ENCODE measurements at places on chromosomes 7 and 10.

DNA sequence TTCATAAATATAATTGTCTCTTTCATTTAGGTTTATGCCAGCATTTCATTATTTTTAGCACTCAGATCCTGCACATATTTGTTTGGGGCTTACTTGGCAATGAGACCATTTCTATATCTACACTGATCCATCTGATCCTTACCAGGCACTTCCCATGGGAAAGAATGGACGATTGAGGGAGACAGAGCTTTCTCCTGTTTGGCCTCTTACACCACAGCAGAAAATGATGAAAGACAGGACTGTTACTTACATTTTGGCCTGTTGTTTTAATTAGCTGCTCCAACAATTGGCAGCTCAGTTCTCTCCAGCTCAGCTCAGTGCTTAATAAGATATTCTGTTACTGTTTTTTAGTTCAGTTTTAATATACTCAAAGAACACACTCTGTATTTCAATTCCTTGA is 77.6 kb upstream of the RSU1 start:
- no peak for DNase-seq

- no peak for DNase-seq
Observed at GRCh38 chr10:71644307-71645180, 75.0 kb downstream of the C10orf105 start.

- DNase-seq: no peak
Observed at GRCh38 chr7:47600199-47601118, 18.5 kb upstream of the TNS3 start.

DNA sequence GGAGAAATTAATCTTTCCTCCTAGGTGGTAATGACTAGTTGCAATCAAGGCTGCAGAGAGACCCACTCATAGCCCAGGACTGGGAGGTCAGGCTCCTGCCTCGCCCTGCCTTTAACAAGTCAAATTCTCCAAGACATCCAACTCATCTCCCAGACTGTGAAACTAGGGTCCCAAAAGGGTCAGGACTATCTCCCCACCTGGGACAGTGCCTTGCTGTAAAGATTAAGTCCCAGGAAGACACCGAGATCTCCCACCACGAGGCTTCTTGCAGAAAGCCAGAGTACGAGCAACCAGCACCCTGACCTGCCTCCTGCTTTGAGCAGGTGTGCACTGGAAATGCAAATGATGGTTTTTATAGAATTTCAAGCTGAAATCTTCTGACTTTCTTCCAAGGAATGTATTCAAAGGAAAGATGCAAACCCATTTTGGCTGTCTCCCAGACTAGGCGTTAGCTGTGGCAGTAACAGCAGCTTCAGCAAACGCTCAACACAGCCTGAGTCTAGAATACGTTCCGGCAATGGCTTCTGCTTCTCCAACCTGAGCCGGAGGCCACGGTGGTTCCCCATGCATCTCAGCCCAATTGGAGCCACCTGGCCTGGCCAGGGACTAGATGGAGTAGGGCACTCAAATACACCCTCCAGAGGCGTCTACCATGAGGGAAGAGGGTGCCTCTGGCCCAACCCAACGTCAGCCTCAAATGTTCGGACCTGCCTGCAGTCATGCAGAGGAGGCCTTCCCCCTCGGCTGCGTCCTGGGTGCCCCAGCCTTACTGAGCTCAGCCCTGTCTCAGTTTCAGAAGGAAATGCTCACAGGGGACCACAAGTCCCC is 170.4 kb downstream of the PRKAG2 start:
- DNase-seq: no peak

GRCh38 chr7:92427193-92427592 is 20.1 kb upstream of the GATAD1 start:
- no peak for DNase-seq

DNA sequence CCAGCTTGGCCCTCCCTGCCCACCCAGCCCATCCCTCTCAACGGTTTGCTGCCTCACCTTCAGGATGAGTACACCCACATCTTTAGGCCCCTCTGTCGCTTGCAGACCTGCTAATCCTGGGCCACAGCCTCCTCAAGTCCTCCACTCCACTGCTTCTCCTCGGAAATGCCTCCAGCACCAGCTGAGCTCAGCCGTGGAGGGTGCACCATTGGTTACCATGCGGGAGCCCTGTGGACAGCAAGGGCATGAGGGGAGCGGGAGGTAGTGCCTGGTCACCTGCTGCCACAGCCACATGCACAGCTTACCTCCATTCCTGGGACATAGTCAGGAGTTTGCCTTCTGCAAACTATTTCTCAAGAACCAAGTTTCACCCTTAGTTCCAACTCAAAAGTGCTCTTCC is 286.3 kb upstream of the ZMIZ1 start:
- DNase-seq: no peak

GRCh38 chr7:115058726-115059125 is 136.8 kb downstream of the MDFIC start:
- no peak for DNase-seq

- DNase-seq: peak; percentile 96
Observed at GRCh38 chr7:2732959-2733584, 45.1 kb downstream of the AMZ1 start.

DNA sequence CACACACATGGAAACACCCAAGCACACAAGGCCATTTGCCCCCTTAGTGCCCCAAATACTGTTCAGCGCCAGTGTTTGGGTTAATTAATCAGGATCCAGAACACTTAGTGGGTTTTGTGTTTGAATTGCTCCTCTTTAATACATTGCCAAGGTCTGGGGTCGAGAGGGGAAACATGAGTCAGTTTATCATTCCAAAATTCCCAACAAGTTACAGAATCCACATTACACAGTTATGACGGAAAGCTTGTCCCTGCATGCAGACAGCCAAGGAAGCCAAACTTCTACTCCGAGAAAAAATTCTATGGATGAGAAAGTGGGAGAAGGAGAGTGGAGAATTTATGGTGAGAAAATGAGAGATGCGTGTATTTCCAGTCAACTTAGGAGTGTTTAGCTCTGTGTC is 189.0 kb downstream of the NPSR1 start:
- DNase-seq: no peak

GRCh38 chr7:24755541-24756407 is 1.5 kb downstream of the GSDME start:
- no peak for DNase-seq

GRCh38 chr7:192701-193480 is 520 bp downstream of the FAM20C start:
- no peak for DNase-seq

DNA sequence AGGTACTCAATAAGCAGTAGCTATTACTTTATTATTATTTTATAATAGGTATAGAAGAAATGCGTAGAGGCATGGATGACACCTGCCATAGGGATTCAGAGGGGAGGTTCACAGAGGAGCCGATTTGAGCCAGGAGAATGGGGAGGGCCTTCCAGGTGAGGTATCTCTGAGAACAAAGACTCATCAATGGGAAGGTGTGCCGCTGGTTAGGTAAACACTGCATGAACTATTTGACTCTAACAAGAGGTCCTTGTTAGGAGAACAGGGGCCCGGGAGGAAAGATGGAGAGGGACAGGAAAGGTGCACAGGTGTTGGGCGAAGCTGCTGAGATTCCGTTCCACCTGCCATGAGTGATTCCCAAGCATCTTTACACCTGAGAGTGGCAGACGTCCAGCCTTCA is 41.8 kb upstream of the TMEM273 start:
- DNase-seq: no peak

DNA sequence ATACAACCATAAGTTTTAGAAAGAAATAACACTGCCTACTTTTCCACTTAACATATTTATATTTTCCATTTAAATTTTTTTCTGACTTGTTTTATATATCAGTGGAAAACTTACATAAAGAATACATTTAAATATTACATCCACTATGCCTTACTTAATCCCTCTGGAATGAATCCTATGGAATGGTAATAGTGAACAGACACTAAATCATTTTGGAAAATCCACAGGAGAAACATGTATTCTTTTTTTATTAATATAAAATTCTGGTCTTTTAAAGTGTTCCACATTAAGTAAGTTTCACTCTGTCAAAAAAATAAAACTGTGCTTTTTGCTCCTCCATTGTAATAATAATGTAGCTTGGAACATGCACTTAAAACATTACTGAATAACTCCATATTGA is 236.8 kb upstream of the LRRN3 start:
- DNase-seq: no peak

DNA sequence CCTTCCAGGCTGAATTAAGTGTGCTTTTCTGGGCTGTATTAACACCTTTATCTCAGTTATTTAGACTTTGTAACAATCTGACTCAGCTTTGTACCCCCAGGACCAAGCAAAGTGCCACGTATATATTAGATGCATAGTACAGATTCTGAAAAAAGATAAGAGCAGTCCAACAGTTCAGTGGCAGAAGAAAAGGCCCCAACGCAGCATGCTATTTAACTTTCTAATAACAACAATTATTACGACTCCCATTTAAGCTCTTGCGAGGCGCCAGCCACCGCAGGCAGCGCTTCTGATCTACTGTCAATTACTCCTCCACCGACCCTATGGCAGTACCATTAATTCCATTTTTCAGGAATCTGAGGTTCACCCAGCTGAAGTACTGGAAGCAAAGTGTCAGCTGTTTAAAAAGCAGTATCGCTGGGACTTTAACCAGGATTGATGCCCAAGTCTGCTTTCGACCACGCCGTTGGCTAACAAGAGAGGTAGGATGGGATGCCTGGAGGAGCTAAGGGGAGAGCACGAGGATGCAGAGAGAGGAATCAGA is 638 bp downstream of the LIPA start:
- DNase-seq: no peak

- no peak for DNase-seq
Observed at GRCh38 chr7:48154792-48155413, 16.4 kb upstream of the ABCA13 start.

- no peak for DNase-seq
Observed at GRCh38 chr10:97584060-97584797, at the start of gene HOGA1. HOGA1 (plus strand) TSS chr10:97584389; CDS start chr10:97584704, 315 bp downstream.

DNA sequence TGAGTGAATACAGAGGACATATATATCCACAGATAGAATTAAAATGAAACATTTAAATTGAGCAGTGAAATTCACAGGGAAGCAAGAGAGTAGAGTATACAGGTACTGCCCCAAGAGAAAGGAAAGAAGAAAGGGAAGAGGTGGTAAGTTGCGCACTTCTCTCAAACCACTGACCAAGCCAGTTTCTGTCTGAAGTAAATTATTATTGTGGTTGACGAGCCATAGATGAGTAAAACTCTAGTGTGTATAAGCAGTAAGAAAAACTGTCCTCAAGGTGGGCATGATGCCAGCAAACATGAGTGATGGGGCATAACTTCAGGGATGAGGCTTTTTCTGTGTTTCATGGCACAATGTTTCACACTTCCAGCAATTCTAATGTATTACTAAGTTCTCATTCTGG is 4.4 kb upstream of the BET1 start:
- DNase-seq: no peak

DNA sequence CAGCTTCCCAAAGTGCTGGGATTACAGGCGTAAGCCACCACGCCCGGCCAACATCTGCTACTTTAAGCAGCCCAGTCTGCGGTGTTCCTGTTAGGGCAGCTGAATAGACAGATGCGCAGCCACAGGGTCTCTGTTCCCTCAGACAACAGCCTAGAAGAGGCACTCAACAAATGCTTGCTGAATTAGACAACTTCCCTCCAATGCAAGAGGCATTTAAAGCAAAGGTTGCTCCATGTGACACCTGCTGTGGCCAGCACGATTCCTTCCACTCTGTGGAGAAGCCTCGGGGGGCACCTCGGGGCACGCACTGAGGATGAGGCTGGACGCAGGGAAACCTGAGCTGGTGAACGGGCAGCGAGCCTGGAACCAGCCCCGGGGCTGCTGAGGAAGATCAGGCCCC is 237.8 kb downstream of the MAD1L1 start:
- DNase-seq: no peak

GRCh38 chr10:12814166-12814565 is 187.3 kb downstream of the CCDC3 start:
- DNase-seq: no peak

GRCh38 chr10:116886772-116887171 is 37.5 kb downstream of the ENO4 start:
- DNase-seq: no peak

DNA sequence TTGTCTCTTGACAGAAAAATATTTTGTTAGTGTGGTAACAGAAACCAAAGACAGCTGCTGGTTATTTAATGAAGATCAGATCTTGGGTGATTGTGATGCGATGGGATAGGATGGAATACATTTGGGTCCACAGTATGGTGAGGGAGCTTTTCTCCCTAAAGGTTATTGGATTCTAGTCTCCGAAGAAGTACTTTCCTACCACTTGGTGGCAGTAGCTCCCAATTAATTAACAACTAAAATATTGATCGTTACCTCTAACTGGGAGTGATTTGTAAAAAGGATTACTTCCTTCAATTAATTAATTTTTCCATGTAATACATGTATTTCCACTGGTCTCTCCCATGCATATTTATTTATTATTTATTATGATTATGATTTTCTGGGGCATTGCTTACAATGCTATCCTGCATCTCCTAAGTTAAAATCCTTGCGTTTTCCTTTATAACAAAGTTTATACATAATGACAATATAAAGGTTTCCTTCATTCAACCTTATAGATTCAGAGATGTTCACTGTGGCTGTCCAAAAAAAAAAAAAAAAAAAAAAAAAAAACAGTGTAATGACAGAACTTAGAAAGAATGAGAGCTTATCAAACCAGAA is 25.6 kb downstream of the TMEM196 start:
- no peak for DNase-seq

- no peak for DNase-seq
Observed at GRCh38 chr10:125505648-125506047, 177.3 kb downstream of the TEX36 start.

- DNase-seq: no peak
Observed at GRCh38 chr7:80478683-80479082, 33.2 kb downstream of the GNAT3 start.

DNA sequence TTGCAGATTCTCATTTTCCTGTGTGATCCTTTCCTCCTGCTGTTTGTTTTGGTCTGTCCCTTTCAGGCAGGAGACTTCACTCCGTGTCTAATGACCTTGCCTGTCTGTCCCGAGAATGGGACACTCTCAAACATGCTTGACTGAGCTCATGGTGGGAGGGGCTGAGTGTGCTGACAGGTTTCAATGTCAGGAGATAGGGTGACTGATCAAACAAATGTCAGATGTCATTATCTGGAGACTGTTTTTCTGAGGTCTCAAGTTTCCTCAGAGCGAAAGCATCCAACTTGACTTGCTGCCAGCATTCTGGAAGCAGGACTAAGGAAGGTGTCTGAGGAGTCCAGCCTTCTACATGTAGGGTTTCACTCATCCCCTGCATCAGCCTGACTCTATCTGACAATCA is 228.8 kb upstream of the KIAA1217 start:
- no peak for DNase-seq
